Stimulated activated CD8-positive, alpha-beta memory T cell treated with anti-CD3 and anti-CD28 coated beads, Interleukin-4, amount 100 ng/mL, for 1 hour (primary cell): ENCODE measurements at places on chromosomes 3 and 15.

DNA sequence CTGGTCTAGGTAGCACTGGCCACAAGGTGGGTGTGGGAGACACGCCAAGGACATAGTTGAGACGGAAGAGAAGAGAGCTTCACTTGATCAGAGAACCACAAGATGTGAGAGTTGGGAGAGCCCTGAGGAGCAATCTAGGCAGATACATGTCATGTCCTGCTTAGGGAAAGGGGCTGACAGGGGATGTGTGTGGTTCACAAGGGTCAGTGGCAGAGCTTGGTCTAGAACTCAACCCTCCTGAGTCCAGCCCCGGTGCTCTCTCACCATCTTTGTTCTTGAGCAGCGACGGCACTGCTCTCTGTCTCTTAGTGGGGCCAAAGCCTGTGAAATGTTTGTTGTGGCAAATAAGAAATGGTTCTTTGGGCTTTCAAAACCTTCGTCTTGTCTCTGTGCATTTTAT is 243.5 kb upstream of the ROPN1 start:
- no peak for DNase-seq

DNA sequence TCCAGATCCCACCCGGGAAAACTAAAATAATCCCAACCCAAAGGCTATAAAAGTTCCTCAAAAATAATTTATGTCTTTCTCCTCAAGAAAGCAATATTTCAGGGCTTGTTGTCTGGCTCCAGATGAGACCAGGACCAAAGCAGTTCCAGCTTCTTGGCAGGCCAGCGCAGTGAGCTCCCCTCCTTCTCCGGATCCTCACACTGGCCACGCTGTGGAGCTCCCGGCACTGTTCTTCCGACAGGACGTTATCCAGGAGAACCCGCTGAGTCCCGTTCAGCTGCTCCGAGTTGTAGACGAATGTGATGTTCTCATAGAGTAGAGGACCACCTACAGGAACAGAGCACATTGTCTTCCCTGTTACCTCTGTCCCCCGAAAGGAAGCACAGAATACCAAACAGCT is 146.3 kb downstream of the P3H2 start:
- DNase-seq: no peak

DNA sequence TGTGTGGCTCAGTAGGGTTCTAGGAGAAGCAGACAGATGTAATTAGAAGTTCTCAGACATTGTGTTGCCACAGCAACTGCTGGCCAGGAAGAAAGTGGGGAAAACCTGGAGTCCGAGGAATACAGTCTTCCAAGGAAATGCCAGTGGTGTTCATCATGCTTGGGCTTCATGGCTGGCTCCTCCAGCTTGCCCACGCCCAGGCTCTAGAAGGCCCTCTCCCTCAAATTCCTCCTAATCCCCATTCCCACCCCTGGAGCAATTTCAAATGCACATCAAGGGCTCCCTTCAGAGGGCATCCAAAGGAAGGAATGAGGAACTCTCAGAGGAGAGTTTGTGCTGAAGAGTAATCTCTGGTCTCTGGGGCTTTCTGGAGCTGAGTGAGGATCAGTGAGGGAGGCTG is 21.9 kb downstream of the FSTL1 start:
- DNase-seq: no peak

GRCh38 chr15:38555686-38556334 is 8.8 kb downstream of the RASGRP1 start:
- no peak for DNase-seq

DNA sequence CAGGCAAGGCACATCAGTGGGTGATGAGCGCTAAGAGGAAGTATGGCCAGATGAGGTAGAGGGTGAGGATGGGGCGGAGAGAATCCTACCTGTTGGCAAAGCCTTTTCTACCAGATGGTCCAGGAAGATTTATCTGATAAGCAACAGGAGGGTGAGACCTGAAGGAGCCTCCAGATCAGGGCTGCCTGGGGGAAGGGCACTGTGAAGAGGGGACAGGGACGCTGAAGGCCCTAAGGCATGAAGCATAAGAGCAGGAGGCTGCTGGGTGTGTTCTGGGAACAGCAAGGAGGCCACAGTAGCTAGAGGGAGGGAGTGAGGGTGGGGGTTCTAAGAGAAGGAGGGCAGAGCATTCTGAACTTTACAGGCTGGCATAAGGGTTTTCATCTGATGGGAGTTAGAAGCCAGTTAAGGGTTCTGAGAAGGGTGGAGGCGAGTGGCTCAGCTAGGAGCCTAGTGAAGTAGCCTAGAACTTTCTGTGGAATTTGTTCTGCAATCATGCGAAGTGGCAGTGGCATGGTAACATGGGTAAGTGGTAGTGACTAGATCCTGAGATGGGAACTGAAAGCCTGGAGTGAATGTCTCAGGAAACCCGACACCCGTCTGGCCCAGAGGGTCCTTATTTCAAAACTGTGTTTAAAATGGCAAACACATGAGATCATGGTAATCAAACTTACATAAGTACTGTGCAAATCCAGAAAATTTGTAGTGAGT is 29.9 kb downstream of the CGNL1 start:
- DNase-seq: no peak

GRCh38 chr3:10721101-10721500 is 94.9 kb upstream of the SLC6A11 start:
- no peak for DNase-seq

DNA sequence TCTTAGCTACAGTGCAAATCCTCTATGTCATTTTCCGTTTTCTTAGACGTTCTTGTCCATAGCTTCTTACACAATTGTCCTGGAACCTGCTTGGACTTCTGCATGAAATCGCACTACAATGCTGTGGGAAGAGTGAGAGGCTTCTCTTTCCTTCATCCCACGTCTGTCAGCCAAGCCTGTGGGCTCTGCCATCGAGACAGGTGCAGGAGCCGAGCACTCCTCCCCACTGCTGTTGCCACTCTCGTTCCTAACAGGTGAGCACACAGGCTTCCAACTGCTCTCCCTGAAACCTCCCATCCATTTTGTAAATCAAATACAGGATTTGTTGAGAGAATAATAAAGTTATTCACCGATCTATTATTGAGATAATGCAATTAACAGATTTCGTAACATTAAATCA is 23.5 kb downstream of the ZXDC start:
- DNase-seq: no peak

DNA sequence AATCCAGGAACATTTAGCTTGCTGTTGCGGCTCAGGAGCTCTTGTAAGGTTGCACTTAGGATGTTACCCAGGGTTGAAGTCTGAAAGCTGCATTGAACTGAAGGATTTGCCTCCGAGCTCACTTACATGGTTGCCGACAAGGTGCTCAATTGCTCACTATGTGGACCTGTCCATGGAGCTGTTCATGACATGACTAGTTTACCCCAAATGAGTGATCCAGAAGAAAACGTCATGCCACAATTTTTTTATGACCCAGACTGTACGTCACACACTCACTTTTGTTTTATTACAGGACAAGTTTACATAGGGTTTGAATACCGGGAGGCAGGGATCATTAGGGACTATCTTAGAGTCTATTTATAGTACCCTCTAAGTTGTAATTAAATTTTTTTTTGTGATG is 21.0 kb upstream of the CLDN11 start:
- DNase-seq: no peak

DNA sequence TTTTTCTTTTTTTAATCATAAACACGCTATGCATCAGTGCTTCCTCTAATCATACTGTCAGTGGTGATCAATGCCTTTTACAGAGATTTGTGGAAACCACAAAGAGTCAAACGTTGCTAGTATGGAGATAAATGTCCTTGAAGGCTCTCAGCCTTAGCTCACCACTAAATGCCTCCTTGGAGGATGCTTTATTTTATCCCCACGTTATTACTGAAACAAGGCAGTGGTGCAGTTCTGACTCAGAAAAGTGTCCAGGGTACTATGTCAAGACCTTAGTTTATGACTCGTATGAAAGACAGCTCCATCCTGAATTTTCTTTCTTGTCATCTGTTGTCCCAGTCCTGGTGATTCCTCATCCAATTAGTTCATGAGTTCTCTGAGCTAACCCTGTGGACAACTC is 1146.7 kb downstream of the IGSF11 start:
- DNase-seq: no peak

DNA sequence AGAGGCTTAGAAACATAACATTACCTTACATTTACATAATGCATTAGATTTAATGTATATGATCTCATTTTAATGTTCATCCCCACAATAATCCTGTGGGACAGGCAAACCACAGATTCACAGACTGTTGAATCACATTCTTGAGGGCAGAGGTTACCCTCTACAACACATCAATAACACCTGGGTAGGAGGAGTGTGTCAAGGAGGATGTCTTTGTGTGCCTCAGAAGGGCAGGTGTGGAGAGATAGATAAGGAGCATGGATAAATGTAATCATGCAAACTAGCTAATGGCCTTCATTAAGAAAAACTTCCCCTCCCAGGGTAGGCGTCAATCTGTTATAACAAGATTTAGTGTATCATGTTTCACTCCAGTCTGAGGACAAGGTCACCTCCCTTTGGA is 12.9 kb upstream of the MB21D2 start:
- DNase-seq: no peak

DNA sequence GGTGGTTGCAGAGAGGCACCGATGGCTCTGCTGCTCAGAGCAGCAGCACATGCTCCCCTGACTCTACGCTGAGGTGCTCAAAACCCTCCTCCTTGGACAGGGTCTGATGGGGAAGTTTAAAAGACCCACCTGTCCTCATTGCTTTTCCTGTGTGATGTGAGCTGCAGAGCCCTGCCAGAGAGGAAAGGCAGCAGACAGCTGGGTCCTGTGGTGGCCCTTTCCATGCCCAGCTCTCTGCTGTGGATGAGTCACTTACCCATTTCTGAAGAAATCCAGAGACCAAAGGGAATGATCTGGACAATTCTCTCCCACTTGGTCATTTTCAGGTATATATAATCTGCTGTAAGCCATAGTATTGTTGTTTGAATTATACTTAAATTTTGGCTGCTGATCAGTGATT is 121.7 kb downstream of the CHDH start:
- DNase-seq: no peak

DNA sequence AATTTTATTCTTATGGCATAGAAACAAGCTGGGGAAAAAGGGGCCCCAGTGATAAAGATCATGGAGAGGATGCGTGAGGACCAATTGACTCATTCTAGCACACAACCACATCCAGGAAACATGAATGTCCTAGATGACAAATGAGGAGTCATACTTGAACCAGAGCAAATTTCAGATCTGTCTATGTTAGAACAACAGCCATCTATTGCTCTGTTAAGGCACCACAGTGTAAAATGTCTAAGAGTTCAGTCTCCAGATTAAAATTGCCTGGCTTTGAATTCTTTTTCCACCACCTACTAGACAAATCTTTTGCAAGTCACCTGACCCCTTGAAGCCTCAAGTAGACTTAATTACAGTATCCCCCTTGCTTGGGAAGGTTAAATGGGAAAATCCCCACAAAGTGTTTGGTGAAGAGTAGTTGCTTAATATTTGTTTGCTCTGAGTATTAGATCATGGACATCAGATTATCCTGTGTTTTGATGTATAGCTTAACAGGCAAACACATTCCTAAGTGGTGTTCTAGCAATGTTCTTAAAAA is 258.7 kb upstream of the TGFBR2 start:
- no peak for DNase-seq

GRCh38 chr3:172877011-172877410 is 126.5 kb downstream of the ECT2 start:
- DNase-seq: no peak

GRCh38 chr15:62756995-62757360 is 285.6 kb upstream of the TPM1 start:
- DNase-seq: no peak

DNA sequence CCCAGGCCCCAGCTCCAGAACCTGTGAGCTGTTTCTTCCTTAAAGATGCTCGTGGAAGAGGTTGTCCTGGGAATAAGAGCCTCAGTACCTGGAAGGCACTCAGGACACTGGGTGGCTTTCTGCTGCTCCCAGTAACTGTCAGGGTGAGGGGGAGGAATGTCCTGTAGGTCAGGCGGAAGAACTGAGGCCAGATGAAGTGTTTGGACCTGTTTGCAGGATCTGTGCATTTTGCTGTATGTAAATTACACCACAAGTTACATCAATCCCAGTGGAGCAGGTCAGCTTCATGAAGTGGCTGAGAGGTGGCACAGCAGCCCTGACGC is 27.1 kb downstream of the HDAC11 start:
- DNase-seq: no peak

- no peak for DNase-seq
These were observed 211.9 kb downstream of the SV2B start for GRCh38 chr15:91311986-91312385.

GRCh38 chr15:29687939-29688505 is 134.2 kb downstream of the TJP1 start:
- DNase-seq: no peak

DNA sequence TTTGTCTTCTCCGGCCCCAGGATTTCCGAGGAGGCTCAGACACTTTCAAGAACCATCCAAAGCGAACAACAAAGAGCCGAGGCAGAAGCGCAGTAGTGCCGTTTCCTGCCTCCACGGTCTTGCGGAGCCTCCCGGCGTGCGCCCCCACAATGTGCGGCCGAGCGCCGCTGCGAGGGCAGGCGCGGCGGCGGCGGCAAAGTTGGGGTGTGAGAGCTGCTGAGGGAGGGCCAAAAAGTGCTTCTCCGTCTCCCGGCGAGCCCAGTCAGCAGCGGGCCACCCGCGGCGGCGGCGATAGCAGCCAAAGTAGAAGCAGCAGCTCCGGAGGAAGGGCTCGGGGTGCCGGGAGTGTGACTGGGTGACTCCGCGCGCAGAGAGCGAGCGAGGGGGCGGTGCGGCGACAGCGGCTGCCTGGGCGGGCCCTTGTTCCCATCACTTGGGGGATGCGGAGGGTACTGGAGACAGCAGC is 749.1 kb downstream of the ROBO1 start:
- no peak for DNase-seq

- no peak for DNase-seq
These were observed 34.2 kb upstream of the RAP2B start for GRCh38 chr3:153127788-153128187.

- no peak for DNase-seq
These were observed 14.0 kb downstream of the CLDN16 start for GRCh38 chr3:190401963-190402362.

- no peak for DNase-seq
These were observed 135.7 kb upstream of the IL12A start for GRCh38 chr3:159852821-159853505.

DNA sequence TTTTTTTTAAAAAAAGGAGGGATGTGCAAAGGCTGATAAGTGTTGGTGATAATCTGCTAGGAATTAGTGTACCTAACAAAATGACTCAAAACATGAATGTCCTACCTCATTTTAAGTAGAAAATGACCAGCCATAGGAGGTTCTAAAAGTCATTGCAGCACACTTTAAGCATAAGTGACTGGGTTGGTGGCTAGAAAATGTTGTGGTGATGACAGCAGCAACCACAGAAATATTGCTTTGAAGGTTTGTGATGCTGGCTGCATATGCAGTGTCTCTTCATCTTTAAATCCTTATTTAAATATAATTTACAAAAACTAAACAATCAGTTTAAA is 55.2 kb downstream of the CMSS1 start:
- DNase-seq: no peak

GRCh38 chr3:16455966-16456365 is 57.5 kb downstream of the RFTN1 start:
- no peak for DNase-seq

GRCh38 chr3:114760679-114761078 is 386.4 kb downstream of the ZBTB20 start:
- DNase-seq: no peak
